ENCODE measurements at places on chromosomes 3 and 15.

DNA sequence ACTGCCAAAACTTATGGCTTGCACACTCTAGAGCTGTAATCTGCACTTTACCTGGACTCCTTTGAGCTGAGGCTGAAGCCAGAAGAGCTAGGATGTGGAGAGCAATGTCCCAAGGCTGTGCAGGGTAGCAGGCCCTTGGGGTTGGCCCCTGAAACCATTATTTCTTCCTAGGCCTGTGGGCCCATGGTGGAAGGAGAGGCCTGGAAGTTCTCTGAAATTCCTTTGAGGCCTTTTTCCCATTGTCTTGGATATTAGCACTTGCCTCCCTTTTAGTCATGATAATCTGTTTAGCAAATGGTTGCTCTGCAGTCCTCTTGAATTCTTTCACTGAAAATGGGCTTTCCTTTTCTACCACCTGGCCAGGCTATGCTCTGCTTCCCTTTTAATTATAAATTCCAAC is 102.0 kb upstream of the SGO1 start:
- no peak for DNase-seq

- no peak for DNase-seq
Measured at GRCh38 chr15:98294126-98294525, 333.6 kb downstream of the ARRDC4 start.

DNA sequence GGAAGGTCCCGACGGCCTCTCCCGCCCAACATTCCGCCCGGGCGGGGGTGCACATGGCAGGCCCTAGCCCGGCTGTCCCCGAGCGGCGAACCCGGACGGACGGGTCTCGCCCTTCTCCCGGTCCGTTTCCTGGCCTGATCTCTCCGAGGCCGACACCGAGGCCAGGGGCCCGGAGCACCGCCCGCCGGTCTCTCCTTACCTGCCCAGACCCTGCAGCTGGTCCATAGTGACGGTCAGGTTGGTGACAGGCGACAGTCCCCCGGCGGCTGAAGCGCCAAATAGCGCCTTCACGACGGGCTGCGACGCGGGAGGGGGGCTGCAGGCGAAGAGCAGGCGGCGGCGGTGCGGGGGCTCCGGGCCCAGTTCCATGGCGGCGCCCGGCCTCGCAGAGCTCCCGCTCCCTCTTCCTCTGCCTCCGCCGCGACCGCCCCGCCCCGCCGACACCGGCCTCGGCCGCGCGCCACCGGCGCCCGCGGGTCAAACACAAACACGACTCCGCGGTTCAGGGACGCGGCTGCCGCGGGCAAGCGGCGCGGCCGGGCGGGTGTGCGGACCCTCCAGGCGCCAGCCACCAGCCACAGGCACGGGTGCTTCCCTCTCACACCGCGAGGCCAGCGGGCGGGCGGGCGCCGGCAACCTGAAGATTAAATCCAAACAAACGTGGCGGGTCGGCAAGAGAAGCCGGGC is 495 bp downstream of the CDC25A start:
- no peak for DNase-seq

GRCh38 chr3:193744048-193744821 is 151.2 kb downstream of the OPA1 start:
- DNase-seq: peak; percentile 100

DNA sequence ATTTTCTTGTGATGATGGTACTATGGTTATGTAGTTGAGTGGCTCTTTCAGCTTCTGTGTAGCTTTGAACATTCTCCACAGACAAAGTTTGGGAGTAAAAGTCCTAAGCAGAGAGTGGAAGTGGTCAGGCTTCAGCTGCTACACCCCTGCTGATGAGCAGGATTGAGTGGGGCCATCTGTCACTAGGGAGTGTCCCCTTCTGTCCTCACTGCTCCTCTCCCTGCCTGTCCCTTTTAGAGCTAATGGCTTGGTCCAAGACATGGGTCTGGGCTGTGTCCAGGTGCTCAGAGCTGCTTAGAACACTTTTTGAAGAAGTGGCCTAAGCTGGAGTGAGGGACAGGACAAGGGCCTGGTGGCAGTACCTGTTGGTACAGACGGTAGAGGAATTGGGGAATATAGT is 15.1 kb downstream of the MYZAP start:
- DNase-seq: no peak

DNA sequence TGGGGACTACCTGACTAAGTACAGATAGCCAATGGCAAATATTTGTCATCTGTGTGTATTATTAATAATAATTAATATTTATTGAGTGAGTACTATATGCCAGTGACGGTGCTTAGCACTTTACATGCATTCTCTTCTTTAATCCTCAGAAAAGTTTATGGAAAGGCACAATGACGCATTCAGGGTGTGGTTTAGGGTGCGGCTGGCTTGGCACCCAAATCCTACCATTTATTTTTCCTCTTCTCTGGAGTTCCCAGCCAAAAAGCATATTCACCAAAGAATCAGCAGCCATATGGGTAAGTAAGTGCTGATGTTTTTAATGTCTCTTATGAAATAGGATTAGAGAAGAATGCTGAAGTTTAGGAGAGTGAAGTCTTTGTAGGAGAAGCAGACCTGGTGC is 140.4 kb upstream of the TP63 start:
- DNase-seq: no peak

GRCh38 chr3:176687754-176688153 is 509.5 kb downstream of the TBL1XR1 start:
- DNase-seq: no peak

DNA sequence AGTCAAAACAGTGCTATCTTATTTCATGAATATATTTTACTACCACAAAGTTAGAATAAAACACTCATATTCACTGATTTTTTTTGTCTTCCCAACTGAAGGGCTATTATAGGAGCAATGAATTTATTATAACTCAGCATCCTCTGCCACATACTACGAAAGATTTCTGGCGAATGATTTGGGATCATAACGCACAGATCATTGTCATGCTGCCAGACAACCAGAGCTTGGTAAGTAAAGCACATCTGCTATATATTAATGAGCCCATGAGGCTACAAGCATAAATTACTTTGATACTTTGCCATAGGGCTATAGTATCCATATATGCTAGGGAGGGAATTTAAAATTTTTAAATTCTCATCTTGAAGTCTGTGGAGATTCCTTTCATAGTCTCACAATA is 95.9 kb downstream of the FEZF2 start:
- no peak for DNase-seq

- DNase-seq: peak; percentile 35
Measured at GRCh38 chr3:128491941-128492670, 895 bp downstream of the GATA2 start.

DNA sequence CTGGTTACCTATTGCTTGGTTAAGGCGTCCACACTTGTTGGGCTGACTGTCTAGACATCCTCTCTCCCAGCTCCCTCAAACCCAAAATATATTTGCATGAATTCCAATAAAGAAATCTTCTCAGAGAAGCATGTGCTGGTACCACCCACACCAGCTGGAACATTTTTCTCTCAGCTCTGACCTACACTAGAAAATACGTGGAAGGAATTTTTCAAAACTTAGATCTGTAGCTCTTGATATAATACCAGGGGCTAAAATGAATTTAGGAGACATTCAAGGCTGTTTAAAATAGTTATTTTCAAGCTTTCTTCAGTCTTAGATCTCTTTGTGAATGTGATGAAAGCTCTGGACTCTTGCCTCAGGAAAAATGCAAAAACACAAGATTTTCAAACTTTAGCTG is 590.4 kb downstream of the PDCD6IP start:
- DNase-seq: no peak

Data from NCI-H2081 (cell line).